ENCODE measurements at places on chromosomes 2 and 18.

- no peak for DNase-seq
These were observed 17.3 kb downstream of the DUSP11 start for GRCh38 chr2:73762571-73762970.

GRCh38 chr2:191217580-191217979 is 27.6 kb upstream of the MYO1B start:
- DNase-seq = no peak

DNA sequence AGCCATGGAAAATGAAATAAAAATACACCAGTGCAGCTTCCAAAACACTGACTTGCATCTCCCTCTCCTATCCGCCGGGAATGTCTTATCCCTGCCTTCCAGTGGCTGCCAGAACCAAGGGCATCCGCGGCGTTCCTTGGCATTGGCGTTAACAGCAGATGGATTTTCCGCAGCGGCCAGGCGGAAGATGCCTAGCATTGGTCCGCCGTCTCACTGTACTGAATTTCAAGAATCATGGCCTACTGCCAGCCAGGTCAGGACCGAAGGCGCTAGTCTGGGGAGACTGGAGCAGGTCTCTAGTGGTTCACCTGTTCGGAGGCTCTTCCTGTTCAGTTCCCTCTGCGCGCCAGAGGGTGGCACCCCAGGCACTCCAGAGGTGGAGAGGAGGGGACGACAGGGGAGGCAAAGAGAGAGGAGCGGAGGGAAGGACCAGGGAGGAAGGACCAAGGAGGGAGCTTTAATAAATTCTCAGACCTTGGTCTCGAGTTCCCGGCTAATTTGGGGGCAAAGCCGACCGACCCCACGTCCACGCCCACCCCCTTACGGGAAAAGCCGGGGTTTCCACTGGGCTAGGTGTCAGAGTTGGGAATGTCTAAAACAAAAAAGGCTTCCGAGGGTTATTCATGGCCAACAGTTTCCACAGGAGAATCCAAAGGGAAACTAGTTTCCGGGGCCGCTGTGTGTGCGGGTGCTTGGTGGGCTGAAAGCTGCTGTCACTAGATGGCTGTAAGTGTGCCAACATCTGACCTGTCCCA is 3.7 kb upstream of the BCL2L11 start:
- peak; percentile 17 for DNase-seq

DNA sequence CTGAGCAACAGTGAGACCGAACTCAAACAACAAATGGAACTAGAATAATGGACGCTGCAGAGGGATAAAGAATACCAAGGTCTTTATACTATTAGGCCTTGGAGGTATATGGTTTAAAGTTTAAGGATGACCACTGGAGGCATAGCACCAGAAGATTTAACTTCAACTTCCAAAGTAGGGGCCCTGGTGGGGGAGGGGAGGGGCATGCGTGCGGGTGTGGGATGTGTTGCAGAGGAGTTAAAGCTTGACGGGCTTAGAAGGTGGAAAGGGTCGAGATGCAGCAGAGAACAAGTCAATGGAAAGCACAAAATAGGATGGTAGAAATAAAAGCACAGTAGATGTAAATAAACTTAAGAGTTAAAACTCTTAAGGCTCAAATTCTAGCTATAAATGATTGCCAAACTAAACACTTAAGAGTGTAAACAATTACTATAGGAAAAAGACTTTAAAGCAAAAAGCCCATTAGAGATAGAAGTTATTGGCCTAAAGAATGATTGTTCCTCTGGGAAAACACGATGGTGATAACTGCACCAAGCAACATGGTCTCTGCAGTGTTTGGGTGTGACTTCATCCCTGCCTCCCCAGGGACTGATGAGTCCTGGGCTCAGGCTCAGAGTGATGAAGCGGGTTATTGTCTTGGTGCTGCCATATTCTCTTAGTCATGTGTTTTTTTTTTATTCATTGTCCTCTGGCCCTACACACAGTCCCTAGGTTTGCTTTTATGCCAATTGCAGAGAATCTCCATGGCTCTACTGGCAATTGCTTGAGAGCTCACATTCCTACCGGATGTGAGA is 13.0 kb downstream of the RRM2 start:
- DNase-seq = no peak

DNA sequence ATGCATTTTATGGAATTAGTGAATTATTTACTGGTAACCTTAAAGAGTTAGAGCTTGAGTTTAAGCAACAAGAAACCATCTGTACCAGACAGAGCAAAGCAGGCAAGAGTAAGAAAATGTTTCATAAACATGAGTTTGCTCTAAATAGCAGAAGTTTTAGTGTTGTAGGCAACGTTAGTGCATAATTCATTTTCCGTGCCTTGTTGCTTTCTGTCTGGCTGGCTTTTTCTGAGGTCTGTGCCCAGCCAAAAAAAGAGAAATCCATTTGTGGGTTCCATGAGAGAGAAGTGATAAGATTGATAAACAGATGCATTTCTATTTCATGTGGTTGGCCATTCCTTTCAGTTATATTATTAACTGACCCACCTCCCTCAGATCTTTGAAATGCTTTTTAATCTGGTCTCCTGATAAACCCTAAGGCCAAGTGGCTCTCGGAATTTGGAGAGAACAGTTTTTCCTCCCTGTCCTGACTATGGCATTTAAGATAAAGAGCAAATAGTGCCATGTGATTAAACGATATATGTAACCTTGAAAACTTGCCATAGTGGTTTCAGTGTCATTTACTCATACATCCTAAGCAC is 139.5 kb upstream of the LMAN1 start:
- DNase-seq = no peak

DNA sequence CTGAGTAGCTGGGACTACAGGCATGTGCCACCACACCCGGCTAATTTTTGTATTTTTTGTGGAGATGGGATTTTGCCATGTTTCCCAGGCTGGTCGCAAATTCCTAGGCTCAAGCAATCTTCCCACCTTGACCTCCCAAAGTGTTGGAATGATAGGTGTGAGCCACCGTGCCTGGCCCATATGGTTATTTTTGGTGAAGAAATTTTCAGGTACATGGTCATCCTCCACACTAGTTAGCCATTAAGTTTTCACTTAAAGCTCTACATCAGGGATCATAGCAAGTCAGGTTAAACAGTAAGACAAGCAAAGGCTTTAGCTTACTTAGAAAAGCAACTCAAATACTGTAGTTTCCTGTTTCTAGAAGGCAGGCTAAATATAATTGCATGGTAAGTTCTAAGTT is 104.3 kb upstream of the GRB14 start:
- DNase-seq = no peak

DNA sequence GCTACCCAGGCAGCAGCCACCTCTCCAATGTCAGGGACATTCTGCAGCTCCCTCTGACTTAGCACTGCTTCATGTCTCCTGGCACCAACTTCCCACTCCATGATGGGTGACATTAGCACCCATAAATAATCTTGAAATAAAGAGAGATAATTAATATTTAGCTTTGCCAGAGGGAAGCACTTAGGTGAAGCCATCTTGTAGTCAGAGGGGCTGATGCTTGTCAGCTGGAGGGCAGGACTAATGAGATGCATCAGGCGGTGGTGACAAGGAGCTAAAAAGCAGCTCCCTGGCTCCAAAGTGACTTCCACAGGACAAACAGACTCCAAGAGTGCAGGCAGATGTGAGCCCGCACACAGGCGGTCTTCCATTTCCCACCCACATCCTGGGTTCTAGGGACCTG is 153.0 kb upstream of the ID2 start:
- no peak for DNase-seq

DNA sequence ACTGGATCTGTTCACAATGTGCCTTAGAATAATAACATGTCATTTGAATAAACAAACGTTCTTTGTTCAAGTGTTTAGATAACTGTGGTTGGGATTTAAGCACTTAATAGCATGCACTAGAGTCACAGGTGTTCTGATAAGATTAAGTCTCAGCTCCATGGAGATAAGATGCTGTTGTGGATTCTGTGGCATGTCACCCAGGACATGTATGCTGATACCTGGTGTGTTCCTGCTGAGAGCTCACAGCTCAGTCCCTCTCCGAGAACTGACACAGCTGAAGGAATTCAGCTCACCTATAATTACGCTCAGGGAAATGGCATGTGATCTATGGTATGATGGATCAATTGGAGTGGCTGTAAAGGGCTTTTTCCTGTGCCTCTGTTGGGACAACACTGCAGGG is 75.4 kb upstream of the ST6GAL2 start:
- no peak for DNase-seq

- no peak for DNase-seq
These were observed 442.3 kb upstream of the HNMT start for GRCh38 chr2:137521653-137522619.

GRCh38 chr2:219687272-219687671 is 59.8 kb downstream of the SLC4A3 start:
- DNase-seq = no peak

DNA sequence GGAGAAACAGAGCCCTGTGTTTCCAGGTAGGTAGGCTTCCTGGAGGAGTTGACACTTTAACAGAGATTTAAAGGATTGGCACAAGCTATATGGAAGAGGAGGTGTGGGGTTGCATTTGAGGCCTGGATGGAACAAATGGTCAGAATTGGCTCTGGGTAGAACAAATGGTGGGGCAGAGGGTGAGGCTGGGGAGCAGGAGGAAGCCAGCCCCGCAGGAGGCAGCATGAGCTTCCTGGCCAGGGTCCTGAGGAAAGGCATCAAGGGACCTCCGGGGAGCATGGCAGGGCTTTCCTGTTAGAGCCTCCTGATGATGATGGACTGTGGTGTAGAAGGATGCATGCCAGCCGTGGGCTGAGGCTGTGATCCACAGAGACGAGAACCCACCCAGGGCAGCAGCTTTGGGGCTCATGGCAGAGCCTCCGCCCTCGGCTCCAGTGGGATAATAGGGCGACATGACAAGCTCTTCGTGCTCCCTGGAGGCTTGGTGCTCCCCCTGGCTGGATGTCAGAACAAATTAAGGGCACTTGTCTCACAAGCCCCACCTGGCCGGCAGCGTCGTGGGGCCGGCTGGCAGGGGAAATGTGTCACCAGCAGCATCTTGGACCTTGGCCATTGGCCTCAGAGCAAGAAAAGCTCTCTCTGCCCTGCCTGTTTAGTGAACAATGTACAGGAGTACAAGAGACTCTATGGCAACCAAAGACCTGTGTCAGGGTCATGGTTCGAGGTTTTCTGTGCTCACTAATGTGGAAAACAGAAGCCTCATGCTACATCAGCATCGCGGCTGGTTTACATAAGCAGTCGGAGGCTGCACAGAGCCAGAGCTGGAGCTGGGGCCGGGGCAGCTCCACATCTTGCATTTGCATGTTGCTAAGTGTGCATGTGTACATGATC is 153.5 kb downstream of the MYCN start:
- no peak for DNase-seq

- DNase-seq = no peak
These were observed 28.0 kb upstream of the FOSL2 start for GRCh38 chr2:28364610-28365009.

GRCh38 chr2:47569658-47570475 is 166.9 kb downstream of the MSH2 start:
- DNase-seq = no peak

DNA sequence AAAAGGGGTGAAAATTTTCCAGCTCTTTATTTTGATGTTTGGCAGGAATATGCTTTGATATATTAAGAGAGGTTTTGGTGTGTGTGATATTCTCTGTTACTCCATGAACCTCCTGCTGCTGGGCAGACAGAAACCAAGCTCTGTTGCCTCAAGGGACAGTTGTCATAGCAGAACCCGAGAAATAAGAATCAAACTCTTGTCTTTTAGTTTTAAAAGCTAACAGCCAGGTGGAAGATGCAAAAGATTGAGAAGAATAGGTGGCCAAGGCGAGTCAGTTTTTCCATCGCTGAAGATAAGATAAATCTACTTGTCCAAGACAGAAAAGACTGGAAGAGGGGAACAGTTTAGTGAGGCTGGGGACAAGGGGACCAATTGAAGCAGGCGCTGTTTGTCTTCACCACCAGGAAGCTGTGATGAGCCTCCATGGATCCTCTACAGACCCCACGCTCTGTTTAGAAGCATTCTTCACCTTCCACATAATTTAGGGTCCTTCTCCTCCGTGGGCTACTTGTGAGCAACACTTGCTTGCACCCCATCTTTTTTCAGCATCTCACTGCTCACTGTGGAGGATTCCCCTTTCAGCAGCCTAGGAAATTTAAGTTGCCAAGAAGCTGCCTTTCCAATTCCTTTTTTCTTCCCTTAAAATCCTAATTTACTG is 23.9 kb downstream of the PMAIP1 start:
- DNase-seq = no peak

DNA sequence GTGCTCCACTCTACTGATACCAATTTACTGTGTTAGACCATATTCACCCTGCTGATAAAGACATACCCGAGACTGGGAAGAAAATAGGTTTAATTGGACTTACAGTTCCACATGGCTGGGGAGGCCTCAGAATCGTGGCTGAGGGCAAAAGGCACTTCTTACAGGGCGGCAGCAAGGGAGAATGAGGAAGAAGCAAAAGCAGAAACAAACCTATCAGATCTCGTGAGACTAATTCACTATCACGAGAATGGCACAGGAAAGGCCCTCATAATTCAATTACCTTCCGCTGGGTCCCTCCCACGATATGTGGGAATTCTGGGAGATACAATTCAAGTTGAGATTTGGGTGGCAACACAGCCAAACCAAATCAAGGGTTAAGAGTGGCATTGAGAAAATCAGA is 65.2 kb downstream of the LDLRAD4 start:
- DNase-seq = no peak

DNA sequence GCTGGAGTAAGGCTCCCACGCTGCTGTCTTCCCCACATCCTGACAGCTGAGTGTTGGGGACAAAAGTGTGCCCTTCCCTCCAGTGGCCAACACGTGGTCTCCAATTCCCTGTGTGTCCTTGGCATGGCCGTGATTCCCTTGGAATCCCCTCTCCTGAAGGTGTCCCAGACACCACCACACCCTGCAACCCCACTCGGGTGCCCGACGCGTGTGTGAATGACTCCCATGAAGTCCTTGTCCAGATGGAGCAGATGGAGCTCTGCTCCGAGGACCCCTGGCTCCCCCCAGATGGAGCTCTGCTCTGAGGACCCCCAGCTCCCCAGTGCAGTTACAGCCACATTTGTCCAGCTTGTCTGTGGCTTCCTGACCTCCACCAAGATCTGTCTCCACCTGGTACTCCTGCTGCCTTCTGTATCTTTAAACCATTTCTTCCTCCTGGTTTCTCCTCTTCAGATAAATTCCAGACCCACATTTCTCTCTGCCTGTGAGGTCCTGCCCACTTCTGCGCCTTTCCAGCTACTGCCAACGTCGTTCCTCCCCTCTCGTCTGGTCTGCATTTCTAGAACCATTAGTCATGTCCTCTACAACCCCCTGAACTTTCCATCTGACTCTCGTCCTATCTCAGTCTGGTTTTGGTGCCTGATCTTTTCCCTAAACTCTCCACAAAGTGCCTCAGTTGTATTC is 86.8 kb upstream of the PXDN start:
- DNase-seq = no peak

DNA sequence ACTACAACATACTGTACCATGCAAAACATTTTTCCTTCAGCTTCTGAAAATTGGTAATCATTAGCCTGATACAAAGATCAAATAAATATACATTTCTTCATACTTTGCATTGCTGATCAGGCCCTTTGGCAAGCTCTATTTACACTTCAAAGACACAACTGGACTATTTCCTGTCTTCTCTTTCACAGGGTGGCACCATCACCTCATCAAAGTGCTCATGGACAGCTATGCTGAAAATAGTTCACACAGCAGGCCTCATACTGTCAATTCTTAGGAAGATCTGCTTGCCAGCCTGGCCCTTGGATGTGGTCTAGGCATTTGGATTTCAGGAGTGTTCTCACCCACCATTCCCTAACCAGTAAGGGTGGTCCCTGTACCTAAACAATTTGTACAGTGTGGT is 33.9 kb downstream of the FBXO15 start:
- DNase-seq = no peak

GRCh38 chr18:69444221-69444620 is 43.5 kb downstream of the DOK6 start:
- no peak for DNase-seq

Measured in cortex of kidney (tissue), 1 donor.